Renal cortex interstitium (tissue), 15 donors: ENCODE measurements at places on chromosomes 2 and 18.

- DNase-seq, result no peak
These were observed 202.4 kb upstream of the ZSWIM2 start for GRCh38 chr2:187051350-187051749.

- no peak for DNase-seq
These were observed 59.6 kb downstream of the CABYR start for GRCh38 chr18:24198461-24198860.

DNA sequence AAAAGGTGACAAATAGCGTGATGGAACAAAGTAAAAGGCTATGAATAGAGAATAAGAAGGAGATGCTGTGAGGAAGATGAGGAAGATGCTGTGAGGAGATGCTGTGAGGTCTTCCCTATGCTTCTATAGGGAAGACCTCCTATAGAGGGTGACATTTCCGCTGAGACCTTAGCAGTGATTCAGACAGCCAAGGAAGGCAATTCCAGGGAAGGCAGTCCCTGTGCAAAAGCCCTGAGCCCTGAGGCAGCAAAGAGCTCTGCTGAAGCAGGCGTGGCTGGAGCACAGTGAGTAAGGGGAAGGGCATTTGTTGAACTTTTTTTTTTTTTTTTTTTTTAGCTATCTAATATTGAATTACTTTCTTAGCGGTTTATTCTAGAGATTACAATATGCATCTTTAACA lies 142.7 kb upstream of the FOSL2 start:
- no peak for DNase-seq

DNA sequence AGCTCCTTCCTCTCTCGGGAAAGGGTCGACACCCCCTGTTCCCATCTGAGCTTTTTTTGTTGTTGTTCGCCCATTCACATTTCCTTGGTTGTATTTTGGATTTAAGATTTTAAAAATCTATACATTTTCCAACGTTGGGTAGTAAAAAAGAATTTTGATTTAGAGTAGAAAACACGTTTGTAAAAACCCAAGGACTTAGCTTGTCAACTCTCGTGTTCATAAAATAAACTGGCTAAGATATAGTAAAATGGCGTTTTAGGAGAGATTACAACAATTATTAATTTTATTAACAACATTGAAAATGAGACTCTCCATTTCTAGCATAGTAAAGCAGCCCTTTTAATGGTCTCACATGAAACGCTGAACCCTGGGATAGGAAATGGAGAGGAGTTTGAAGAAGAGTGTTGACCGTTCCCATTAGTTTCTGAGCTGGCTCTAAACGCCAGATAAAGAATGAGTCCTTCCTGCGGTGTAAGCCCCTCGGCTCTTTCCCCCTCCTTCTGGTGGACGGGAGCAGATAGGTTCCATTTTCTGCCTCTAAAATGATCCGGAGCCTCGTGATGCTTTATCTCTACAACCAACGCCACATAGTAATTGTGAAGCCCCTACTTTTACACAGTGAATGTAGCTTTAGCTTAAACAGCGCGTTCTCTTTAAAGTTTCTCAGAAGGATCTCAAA lies 24.0 kb upstream of the ZNF516 start:
- no peak for DNase-seq

DNA sequence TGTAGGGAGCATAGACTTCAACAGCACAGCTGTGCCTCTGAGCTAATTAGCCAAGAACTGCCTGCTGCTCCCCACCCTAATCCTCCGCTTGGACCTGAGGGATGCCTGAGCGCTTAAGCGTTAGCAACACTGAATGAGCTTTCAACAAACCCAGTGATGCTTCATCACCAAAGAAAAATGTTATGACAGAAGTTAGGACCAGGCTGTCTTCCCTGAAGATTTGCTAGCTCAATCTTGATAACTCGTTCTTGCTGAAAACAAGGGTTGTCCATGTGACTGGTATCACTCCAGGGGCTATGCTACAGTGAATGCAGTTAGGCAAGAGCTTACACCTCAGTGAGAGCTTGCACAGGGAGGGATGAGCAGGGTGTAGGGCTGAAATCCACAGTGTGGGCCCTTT lies 190.7 kb upstream of the SIX2 start:
- no peak for DNase-seq

DNA sequence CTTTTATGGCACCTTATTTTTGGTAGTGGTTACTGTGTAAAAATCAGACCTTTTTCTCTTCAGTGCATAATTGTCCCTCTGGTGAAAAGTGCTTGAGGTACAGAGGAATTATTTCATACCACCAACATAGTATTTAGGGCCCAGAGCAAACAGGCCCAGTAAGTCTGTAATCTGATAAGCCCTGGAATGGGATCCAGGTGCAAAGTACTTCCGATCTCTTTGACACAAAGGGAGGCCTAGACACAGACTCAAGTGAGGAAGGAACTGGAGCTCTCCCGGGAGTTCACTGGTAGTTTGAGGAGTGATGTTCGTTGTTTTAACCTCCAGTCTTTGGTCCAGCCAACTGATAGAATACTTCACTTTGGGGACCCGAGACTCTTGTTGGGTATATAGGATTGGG lies 57.4 kb downstream of the RAB31 start:
- no peak for DNase-seq

- no peak for DNase-seq
These were observed 135.9 kb downstream of the TPGS2 start for GRCh38 chr18:36692921-36693332.

GRCh38 chr2:48174503-48174902 lies 268.2 kb upstream of the FBXO11 start:
- no peak for DNase-seq

GRCh38 chr18:48407358-48407757 lies 1.8 kb downstream of the ZBTB7C start:
- no peak for DNase-seq

DNA sequence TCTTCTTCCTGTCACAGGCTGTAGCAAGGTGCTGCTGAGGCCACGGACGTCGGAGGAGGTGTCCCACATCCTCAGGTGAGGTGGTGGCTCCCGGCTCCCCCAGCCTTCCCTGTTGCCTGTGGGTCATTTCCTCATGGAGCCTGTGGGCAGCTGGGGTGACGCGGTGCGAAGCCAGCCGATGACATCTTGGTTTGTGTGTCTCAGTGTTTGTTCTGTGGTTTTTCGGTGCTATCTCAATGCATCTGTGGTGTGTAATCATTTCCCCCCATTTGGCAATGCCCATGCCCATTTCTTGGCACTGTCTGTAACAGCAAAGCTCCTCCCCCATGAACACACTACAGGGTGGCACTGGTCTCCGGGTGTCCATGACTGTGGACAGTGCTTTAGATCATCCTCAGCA lies 6.6 kb downstream of the D2HGDH start:
- no peak for DNase-seq

DNA sequence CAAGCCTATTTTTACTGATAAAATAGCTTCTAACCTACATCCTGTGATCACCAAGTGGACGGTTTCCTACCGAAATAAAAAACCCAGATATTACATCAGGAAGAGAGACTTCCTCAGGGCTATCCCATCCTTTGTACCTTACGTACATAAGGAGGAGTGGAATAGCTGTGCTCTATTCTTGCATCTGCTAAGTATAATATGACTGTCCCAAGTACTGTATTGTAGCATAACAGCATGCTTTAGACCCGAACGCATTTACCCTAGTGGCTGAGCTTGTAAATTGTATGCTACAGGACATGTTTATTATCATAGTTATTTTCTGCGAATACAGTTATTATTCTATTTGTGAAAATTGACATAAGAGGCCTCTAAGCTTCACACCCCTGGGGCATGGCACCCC lies 302.4 kb downstream of the CLIP4 start:
- no peak for DNase-seq

GRCh38 chr2:39479696-39480095 lies 42.6 kb upstream of the MAP4K3 start:
- DNase-seq, result no peak

GRCh38 chr2:120488531-120488930 lies 142.6 kb downstream of the INHBB start:
- no peak for DNase-seq

- DNase-seq, result no peak
These were observed 22.1 kb upstream of the COL6A3 start for GRCh38 chr2:237435844-237436587.

DNA sequence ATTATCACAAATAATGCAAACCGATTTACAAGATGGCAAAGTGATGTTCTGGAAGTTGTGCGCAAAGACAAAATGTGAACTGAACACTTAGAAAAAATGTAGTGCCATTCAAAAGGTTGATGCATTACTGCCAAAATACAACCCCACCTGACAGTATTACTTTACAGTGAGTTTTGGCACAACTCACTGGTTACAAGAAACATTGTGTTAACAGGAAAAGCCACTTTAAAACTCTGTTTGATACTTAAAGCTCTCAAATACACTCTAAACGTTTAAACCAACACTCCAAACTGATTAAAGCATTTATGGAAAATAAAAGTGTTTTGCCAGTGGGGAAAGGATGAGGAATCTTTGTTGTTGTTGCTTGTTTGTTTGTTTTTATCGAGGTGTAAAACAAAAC lies 173.4 kb upstream of the SATB2 start:
- DNase-seq, result no peak

GRCh38 chr2:10352361-10352760 lies 49.7 kb downstream of the HPCAL1 start:
- no peak for DNase-seq

DNA sequence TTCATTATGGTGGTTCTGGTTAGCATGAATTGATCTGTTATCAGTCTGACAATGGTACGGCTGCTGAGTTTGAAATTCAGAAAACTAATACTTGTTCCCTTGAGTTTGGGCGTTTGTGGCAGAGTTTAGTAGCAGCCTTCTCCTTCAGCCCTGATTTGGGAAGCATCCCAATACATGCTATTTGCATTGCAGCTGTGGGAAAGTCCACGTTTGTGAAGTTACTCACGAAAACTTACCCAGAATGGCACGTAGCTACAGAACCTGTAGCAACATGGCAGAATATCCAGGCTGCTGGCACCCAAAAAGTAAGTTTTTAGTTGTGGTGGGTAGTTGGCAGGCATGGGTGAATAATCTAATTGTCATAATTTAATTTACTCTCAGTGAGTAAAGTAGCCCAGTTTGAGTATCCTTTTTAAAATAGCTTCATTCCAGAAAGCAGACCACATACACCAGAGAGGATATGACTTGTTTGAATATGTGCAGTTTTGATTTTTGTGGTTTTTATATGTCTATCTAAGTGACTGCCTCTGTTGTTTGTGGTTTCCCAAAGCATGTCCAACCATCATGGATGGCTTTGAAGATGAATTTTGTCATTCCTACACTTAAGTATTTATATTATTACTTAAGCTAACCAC lies 12.2 kb downstream of the DGUOK start:
- DNase-seq, result no peak

DNA sequence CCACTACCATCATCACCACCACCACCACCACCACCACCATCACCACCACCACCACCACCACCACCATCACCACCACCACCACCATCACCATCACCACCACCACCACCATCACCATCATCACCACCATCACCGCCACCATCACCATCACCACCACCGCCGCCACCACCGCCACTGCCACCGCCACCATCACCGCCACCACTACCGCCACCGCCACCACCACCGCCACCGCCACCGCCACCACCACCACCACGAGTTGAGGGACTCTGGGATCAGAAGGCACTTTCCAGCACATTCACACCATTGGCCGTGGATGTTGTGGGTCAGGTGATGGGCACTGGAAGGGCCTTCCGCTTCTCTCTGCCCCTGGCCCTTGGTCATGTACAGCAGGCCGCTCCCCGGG lies 48.8 kb downstream of the ODC1 start:
- DNase-seq, result no peak

DNA sequence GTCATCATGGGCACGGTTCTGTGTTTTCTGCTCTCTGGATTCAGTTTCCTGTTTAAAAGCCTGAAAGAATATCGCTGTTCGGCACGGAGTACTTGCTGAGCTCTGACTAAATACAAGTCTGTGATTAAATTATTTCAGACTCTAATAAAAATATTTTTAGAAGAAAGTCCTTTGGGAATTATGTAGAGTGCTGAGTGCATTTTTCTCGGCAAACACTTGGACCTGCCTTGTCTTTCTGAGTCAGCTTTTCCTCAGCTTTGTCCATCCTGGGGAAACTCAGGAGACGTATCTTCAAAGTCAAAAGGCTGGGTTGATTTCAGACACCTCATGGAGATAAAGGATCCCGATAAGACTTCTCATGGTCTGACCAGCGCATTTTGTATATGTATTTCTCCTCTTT lies 45.9 kb downstream of the IL1R2 start:
- DNase-seq, result no peak

DNA sequence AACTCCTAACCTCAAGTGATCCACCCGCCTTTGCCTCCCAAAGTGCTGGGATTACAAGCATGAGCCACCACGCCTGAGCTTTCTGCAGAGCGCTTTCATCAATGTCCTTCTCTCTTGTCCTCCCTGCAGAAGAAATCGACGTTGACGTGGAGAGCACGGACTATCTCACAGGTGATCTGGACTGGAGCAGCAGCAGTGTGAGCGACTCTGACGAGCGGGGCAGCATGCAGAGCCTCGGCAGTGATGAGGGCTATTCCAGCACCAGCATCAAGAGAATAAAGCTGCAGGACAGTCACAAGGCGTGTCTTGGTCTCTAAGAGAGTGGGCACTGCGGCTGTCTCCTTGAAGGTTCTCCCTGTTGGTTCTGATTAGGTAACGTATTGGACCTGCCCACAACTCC lies 23.1 kb downstream of the MXD1 start:
- no peak for DNase-seq

GRCh38 chr2:235727174-235727573 lies 233.3 kb downstream of the AGAP1 start:
- no peak for DNase-seq

GRCh38 chr18:64127172-64127571 lies 21.7 kb downstream of the LINC00305 start:
- no peak for DNase-seq

DNA sequence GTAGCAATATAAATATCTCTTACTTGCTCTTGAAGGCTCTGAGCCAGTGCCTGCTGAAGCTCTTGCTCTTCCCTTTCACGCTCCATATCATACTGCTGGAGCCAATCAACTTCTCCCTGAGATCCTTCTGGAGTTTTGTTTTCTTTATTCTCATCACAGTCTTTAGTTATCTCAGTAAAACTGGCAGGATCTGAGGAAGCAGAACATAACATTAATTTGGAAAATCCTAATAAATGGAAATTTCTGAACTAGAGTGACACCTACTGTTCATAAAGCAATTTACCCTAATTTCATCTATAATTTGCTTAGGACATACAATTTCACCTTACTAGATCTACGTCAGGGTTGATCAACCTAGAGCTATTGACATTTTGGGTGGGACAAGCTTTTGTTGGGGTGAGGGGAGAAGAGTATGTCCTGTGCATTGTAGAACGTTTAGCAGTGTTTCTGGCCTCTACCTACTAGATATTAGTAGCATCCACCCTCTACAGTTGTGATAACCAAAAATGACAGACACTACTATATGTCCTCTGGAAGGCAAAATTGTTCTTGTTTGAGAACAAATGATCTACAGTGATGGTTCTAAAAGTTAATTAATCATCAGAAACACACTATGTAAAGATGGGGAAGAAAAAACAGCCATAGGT lies 47.2 kb downstream of the VIL1 start:
- DNase-seq, result peak; percentile 27

DNA sequence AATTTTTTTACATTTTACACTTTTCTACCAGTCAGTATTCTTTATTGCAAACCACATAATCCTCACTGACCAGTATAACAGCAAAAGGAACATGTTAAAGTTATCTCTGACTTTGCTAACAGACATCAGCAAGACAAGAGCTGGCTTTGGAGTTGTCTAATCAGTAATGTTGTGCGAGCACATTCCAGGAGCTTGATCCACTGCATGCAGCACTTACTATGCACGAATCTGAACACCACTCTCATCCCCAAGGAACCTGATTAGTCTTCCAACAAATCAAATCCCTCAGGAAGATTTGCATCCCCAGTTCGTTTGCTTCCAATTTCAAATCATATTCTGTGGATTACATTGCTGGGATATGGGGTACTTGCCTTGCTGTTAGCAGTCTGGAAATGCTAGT lies 269.3 kb upstream of the EPC2 start:
- no peak for DNase-seq
